Naive thymus-derived CD8-positive, alpha-beta T cell (primary cell): ENCODE measurements at places on chromosomes 12 and 14. TPM values are rescaled to one million over a fixed set of nuclear protein-coding genes. Genes with fewer than 3 reads are reported as not detected.

DNA sequence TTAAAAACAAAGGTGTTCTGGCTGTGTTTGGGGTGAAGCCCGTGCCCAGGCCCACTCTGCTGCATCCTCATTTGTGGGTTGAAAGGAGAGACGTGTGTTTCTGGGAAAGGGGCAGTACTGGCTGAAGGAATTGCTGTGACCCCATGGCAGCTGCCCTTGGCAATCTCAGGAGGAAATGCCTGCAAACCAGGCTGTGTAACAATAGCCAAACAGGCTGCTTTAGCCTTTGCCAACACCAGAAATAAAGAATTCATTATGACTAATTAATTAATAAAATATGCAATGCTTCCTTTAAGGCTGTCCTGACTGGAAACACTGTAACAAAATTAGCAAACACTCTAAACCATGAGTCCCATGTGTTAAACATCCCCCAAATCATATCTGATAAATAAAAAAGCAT, 53.0 kb upstream of the KRR1 start:
- peaks cover 47% of the 10 kb centered on the region for H3K27me3 ChIP-seq
- no peaks in the 10 kb centered on the region for H3K36me3 ChIP-seq
- DNase-seq = no peak
- H3K4me1 ChIP-seq = no peaks in the 10 kb centered on the region
- no peak overlapping the region for H3K27ac ChIP-seq
- H3K4me3 ChIP-seq = no peak overlapping the region

- DNase-seq = no peak
- no peaks in the 10 kb centered on the region for H3K27me3 ChIP-seq
- H3K4me1 ChIP-seq = peaks cover 23% of the 10 kb centered on the region
- H3K27ac ChIP-seq = peak overlapping the region; percentile 51
These were observed 45.2 kb downstream of the ABCD2 start for GRCh38 chr12:39574378-39574777.

Gene CCDC177
- not detected for total RNA-seq

Gene CCDC197
- total RNA-seq = not detected

GRCh38 chr12:12776261-12776660, 9.2 kb upstream of the APOLD1 start:
- no peaks in the 10 kb centered on the region for H3K27me3 ChIP-seq
- H3K4me1 ChIP-seq = no peaks in the 10 kb centered on the region
- H3K27ac ChIP-seq = no peak overlapping the region
- no peak for DNase-seq

Gene KRT72
- 11.4 TPM for total RNA-seq

DNA sequence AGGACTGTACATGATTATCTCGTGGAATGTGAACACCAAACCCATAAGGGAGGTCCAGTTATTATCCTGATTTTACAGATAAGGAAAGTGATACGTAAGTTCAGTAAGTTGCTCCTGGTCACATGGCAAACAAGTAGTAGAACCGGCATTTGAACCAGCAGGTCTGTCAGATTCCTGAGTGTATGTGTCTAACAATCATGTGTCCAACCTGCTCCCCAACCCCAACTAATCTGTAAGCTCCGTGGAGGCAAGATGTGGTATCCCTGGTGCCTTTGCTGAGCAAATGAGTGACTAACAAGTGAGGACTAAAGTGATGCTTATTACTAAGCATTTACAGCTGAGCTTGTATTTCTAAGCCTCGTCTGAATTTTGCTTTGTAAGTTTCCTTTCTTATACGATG, 65.9 kb downstream of the PTPN21 start:
- H3K36me3 ChIP-seq = no peaks in the 10 kb centered on the region
- H3K4me3 ChIP-seq = no peak overlapping the region
- no peaks in the 10 kb centered on the region for H3K4me1 ChIP-seq
- no peak overlapping the region for H3K27ac ChIP-seq
- H3K27me3 ChIP-seq = peaks cover 17% of the 10 kb centered on the region

GRCh38 chr12:121232977-121233627, 23.2 kb downstream of the P2RX4 start:
- H3K36me3 ChIP-seq = no peaks in the 10 kb centered on the region
- peaks cover 13% of the 10 kb centered on the region for H3K4me1 ChIP-seq
- no peak for DNase-seq
- no peak overlapping the region for H3K27ac ChIP-seq
- no peaks in the 10 kb centered on the region for H3K27me3 ChIP-seq

DNA sequence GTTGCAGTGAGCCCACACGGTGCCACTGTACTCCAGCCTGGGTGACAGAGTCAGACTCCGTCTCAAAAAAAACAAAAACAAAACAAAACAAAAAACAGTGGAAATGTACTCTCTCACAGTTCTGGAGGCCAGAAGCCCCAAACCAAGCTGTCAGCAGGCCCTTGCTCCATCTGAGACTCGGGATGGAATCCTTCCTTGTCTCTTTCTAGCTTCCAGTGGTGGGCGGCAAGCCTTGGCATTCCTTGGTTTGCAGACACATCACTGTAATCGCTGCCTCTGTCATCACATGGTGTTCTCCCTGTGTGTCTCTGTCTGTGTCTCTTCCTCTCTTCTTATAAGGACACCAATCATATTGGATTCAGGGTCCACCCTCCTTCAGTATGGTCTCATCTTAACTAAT, 6.4 kb downstream of the TNS2 start:
- H3K4me3 ChIP-seq = peak overlapping the region; percentile 29
- H3K36me3 ChIP-seq = no peaks in the 10 kb centered on the region
- H3K27ac ChIP-seq = no peak overlapping the region
- peaks cover 7% of the 10 kb centered on the region for H3K4me1 ChIP-seq
- no peak for DNase-seq

DNA sequence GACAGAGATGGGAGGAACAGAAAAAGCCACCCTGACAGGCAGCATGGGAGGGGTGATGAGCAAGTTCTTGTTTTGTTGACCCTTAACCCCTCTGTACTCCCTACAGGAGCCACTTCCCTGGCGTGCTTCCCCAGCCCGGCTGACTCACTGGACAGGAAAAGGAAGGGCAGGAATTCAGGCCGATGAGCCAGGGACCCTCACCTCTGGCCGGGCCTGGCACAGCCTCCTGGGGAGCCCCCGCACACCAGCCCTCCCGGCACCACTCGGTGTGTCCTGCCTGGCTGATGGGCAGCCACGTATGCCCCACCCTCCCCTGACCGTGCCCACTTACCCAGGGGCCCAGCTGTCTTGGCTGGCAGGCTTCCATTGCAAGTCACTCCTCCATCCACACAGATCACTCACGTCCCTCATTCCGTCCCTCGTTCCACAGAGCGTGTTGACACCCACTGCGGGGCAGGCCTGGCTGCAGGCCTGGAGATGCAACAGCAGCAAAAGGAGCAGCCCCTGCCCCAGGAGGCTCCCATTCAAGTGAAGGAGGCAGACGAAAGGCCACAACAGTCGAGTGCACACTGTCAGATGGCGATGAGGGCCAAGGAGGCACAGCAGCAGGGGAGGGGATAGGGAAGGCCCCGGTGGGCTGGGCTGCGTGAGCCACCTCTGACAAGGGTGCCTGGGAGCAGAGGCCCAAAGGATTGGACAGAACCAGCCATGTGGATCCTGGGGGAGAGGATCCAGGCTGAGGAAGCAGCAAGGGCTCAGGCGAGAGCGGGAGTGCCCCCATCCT, 19.7 kb upstream of the CD9 start:
- no peak overlapping the region for H3K27ac ChIP-seq
- no peak for DNase-seq

GRCh38 chr14:34571771-34572170, 32.3 kb upstream of the EAPP start:
- no peaks in the 10 kb centered on the region for H3K4me1 ChIP-seq
- no peak overlapping the region for H3K4me3 ChIP-seq
- no peak for DNase-seq
- no peaks in the 10 kb centered on the region for H3K36me3 ChIP-seq
- no peaks in the 10 kb centered on the region for H3K27me3 ChIP-seq
- no peak overlapping the region for H3K27ac ChIP-seq

DNA sequence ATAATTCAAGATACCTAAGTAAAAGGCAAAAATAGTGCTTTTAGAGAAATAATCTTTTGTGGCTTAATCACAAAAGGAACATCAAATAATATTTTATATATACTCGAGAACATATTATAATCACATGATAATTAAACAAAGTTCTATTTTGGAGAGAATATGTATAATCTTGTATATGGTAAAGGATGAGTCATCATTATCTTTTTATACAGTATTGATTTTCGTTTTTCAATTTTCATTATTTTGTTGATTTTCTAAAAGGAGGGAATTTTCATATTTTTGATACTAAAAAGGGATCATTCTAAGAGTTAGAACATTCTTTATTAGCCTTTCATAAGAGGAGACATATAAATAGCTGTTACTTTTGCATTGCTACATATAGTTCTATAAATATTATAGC, 77.3 kb upstream of the TTC7B start:
- H3K36me3 ChIP-seq = peaks cover 20% of the 10 kb centered on the region
- H3K27me3 ChIP-seq = no peaks in the 10 kb centered on the region
- no peak overlapping the region for H3K4me3 ChIP-seq
- no peak for DNase-seq
- no peaks in the 10 kb centered on the region for H3K4me1 ChIP-seq

DNA sequence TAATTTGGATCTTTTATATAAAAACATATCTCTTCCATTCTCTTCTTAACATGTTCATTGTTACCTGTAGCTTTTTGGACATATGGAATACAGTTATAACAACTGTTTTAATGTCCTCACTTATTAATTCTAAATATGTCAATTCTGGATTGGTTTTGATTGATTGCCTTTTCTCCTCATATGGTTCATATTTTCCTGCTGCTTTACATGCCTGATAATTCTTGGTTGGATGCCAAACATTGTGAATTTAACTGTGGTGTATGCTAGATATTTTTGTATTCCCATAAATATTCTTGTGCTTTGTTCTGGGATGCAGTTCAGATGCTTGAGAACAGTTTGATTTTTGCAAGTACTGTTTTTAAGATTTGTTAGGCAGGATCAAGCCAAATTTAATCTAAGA, 10.8 kb downstream of the C14orf132 start:
- H3K36me3 ChIP-seq = no peaks in the 10 kb centered on the region
- no peak for DNase-seq

- H3K27me3 ChIP-seq = no peaks in the 10 kb centered on the region
- H3K27ac ChIP-seq = no peak overlapping the region
- no peak overlapping the region for H3K4me3 ChIP-seq
- peaks cover 11% of the 10 kb centered on the region for H3K36me3 ChIP-seq
- DNase-seq = no peak
These were observed 32.4 kb downstream of the TTC8 start for GRCh38 chr14:88856786-88857366.

GRCh38 chr12:44500423-44500822, 375.7 kb downstream of the NELL2 start:
- no peaks in the 10 kb centered on the region for H3K27me3 ChIP-seq
- H3K36me3 ChIP-seq = no peaks in the 10 kb centered on the region
- H3K4me1 ChIP-seq = no peaks in the 10 kb centered on the region
- no peak for DNase-seq
- no peak overlapping the region for H3K27ac ChIP-seq
- H3K4me3 ChIP-seq = peak overlapping the region; percentile 57

Gene PLEK2
- 1.3 TPM for total RNA-seq

DNA sequence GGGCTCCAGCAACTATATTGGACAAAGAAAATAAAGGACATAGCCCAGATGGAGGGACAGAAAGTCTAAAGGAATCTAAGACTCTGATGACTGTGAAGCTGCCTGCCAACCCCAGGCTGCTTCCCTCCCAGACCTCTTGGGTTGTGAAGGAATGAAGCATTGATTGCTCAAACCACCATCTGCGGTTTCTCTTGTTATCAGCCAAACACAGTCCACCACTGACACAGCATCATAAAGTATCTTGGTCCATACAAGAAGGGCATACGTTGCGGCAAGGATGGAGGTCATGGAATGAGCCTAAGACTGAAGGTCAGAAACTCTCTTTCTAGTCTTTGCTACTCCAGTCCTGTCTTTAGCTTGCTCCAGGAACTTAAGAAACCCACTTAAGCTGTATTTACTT, 58.5 kb upstream of the PLXNC1 start:
- H3K36me3 ChIP-seq = no peaks in the 10 kb centered on the region
- no peaks in the 10 kb centered on the region for H3K4me1 ChIP-seq
- no peaks in the 10 kb centered on the region for H3K27me3 ChIP-seq
- no peak overlapping the region for H3K27ac ChIP-seq
- no peak for DNase-seq
- H3K4me3 ChIP-seq = no peak overlapping the region

Gene GALNT6
- total RNA-seq = 1.9 TPM

GRCh38 chr12:55670276-55670675, 33.6 kb downstream of the OR10P1 start:
- no peak overlapping the region for H3K4me3 ChIP-seq

Gene LARP4
- total RNA-seq = 44.1 TPM

GRCh38 chr12:124677552-124678356, 110.3 kb upstream of the NCOR2 start:
- no peak overlapping the region for H3K27ac ChIP-seq
- no peak overlapping the region for H3K4me3 ChIP-seq
- H3K36me3 ChIP-seq = no peaks in the 10 kb centered on the region
- no peak for DNase-seq

- H3K4me1 ChIP-seq = no peaks in the 10 kb centered on the region
- DNase-seq = no peak
- H3K27ac ChIP-seq = no peak overlapping the region
- H3K27me3 ChIP-seq = peaks cover 12% of the 10 kb centered on the region
- no peaks in the 10 kb centered on the region for H3K36me3 ChIP-seq
These were observed 58.1 kb upstream of the PCED1B start for GRCh38 chr12:47021298-47021697.

- no peaks in the 10 kb centered on the region for H3K4me1 ChIP-seq
- no peaks in the 10 kb centered on the region for H3K27me3 ChIP-seq
- no peak overlapping the region for H3K4me3 ChIP-seq
- DNase-seq = no peak
These were observed 312.8 kb upstream of the SLC16A7 start for GRCh38 chr12:59282999-59283398.

DNA sequence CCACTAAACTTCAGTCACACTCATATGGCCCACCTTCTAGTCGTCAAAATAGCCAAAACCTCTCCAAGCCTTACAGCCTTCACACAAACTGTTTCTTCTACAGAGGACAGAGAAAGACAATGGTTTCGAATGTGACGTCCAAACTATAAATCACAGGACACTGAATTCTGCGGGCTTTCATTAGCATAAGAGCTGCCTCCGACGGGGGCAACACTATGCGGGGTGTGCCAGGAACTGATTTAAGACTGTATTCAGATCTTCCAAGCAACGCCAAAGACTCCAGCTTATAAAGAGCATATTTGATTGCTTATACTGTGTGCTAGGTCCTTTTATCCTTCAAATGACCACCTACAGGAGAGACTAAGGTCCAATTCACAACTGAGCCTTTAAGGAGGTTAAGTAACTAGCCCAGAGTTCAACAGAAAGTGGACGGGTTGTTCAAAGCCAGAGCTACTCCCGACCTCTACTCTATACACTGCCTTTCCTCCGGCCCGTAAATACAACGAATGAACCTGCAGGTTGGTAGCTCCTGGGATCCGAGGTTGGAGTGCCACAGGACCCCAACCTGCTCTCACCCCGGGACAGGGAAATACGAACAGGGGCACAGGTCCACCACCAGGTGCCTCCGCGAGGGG, 575 bp downstream of the L2HGDH start:
- H3K4me1 ChIP-seq = peaks cover 38% of the 10 kb centered on the region
- no peaks in the 10 kb centered on the region for H3K27me3 ChIP-seq
- no peak for DNase-seq
- H3K27ac ChIP-seq = peak overlapping the region; percentile 90

GRCh38 chr12:90069711-90070110, 361.1 kb upstream of the ATP2B1 start:
- peaks cover 1% of the 10 kb centered on the region for H3K4me1 ChIP-seq
- no peaks in the 10 kb centered on the region for H3K36me3 ChIP-seq
- H3K4me3 ChIP-seq = no peak overlapping the region
- DNase-seq = no peak
- H3K27ac ChIP-seq = no peak overlapping the region
